ENCODE measurements at places on chromosomes 2 and 18.

DNA sequence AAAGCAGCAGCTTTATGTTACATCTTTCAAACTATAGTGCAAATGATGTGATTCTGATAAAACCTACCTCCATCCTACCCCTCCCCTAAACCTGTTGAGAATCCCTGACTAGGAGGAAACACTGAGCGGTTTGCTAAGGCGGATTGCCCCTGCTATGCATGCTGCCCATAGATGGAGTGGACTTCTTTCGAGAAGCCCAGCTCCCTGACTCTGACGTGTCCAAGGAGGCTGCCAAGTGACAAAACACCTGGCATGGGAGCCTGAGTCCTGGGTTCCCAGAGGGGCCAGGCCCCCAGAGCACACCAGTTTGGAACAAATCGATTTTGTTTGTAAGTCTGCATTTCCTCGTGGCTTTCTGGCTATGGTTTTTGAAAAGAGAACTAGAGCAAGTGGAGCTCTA is 1.4 kb upstream of the UXS1 start:
- no peak for DNase-seq

DNA sequence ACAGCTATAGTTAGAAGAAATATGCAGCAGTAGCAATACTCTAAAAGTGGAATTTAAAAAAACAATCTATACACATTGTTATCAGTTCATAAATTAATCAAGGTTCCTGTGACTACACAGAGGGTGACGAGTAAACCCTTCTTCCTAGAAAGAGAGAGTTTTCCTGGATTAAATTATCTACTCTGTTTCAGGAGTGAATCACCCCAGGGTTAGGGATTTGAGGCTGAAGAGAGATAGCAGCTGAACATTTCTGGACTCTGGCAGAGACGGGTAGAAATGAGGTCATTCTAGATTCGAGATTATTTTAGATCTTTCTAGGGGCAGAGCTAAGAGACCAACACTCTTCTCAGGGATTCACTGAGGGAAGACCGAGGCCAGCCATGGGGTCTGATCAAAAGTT is 38.8 kb upstream of the PMAIP1 start:
- DNase-seq = no peak

DNA sequence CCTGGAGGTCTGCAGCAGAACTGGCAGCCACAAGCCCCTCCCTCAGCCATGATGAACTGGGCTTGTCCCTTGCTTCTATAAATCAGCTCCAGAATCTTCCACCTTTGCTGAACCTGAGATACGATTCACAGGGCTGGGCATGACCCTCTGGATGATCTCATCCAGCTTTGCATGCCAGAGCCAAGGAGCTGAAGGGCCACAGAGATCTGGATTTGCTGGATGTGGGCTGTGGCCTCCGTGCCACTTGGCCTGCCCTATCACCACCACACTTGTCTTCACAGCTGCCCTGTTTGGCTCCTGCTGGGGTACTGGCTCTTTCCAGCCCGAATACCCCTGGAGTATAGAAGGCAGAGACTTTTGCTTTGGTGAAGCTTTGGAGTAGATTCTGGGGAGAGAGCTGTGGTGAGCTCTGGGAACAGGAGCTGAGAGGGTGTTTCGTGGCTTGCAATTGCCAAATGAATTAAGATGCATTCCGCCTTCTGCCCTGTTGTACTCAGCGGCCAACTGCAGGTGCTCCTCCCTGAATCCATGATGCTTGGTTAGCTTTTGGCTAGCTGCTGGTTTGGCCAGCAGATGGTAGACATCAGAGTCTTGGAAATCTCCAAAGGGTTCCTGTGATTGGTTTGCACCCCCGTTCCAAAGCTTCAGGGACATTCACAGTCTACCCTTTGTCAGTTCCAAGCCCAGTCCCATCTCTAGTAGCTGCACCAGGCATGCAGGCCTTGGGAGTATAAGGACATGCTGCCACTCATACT is 30.9 kb upstream of the GIGYF2 start:
- DNase-seq = no peak

DNA sequence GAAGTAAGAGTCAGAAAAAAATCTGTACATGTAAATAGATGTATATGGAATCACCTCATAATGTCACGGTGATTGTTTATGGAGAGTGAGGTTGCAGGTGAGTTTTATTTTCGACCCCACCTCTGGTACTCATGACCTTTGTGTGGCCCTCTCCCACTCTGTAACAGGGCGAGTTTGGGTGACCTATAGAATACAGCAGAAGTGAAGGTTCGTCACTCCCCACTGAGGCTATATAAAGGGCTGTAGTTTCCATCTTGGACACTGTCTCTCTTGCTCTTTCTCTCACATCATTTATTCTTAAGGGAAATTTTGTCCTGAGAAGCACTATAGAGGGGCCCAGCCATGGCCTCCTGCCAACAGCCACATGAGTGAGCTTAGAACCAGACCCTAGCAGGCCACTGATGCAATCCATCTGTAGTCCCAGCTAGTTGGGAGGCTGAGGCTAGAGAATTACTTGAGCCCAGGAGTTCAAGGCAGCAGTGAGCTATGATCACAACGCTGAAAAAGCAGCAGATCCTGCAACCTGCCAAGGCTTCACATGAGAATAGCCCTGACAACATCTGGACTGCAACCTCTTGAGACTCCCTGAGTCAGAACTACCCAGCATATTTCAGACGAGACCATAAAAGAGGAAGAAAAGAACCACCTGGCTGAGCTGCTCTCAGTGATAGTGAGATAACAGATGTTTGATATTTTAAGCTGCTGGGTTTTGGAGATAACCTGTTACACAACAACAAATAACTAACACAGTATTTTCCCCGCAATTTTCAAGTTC is 74.3 kb upstream of the SLC1A4 start:
- DNase-seq = no peak

- no peak for DNase-seq
Measured at GRCh38 chr2:12318427-12319057, 398.2 kb upstream of the TRIB2 start.

DNA sequence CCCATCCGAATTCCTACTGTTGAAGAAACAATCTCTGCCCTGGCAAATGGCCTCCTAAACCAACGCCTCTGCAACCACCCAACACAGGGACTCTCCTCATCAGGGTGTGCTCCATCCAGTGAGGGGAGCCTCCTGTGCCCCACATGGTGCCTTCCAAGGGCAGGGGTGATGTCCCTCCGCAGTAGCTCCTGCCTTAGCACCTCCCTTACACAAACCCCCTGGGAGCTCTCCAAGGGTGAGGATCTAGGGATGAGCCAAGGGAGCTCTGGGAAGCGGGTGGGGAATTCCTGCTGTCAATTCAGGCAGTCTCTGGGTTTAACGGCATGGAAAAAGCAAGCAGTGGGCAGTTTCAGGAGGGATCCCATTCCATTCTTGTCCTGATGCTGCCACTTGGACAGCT is 3.8 kb downstream of the GALNT14 start:
- DNase-seq = no peak

GRCh38 chr2:101753720-101754490 is 56.4 kb downstream of the MAP4K4 start:
- DNase-seq = no peak

DNA sequence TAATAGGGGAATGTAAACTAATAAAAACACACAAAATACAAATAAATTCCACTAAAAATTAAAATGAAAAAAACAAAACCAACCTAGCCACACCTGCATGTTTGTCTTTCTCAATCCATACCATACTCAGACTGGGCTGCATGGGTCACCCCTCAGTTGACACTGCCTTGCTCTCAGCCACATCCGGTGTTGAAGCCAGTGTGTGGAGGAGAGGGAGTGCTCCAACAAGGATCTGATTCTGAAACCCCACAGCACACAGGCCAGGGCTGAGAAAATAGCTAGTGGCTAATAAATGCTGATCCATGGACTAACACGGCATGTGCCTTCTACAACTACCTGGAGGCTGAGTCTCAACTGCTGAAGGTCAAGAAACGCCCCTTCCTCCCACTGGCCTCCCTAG is 13.7 kb downstream of the RND3 start:
- DNase-seq = no peak

DNA sequence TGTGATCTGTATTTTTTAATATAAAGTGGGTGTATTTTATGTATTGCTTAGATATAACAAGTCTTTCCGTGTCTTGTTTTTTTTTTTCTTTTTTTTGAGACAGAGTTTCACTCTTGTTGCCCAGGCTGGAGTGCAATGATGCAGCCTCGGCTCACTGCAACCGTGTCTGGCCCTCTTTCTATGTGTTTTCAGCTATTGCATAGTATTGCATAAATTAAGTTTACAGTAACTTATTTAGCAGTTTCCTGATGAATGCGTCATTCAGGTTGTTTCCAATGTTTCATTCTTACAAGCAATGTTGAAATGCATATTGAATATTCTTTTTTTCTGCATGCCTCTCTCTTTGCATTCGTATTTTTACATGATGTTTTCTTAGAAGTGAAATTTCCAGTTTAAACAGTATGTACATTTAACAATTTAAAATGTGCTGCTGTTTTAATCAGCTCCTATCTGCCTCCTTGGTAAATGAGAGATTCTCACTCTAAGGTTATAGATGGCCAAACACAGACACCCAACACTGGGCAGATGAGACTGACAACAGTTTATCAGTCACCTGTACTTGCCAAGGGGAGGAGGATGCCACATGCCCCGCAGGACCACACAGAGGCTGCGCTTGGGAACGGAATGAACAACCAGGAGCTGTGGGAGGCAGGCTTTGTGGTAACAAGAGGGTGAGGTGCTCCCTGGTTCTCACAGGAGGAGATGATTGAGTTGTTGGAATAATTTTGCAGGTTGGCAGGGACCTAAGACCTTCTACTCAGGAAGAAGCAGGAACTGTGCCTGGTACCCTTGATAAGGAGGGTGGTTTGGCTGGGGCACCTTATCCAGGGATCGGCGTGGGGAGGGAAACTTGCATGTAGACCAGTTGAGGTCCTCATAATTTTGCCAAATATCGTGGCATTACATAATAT is 7.5 kb downstream of the SLC9A4 start:
- DNase-seq = no peak

GRCh38 chr18:48193521-48194492 is 215.4 kb downstream of the ZBTB7C start:
- no peak for DNase-seq

GRCh38 chr2:236642125-236642524 is 72.5 kb downstream of the ACKR3 start:
- DNase-seq = no peak

- DNase-seq = no peak
Measured at GRCh38 chr18:79620576-79621165, 58.9 kb upstream of the CTDP1 start.

- no peak for DNase-seq
Measured at GRCh38 chr2:126909366-126909765, 10.7 kb downstream of the TEX51 start.
